AG20443 (cell line): ENCODE measurements at places on chromosomes 2 and 18.

- DNase-seq: peak; percentile 47
Observed at GRCh38 chr2:53672881-53673522, 94.6 kb upstream of the CHAC2 start.

DNA sequence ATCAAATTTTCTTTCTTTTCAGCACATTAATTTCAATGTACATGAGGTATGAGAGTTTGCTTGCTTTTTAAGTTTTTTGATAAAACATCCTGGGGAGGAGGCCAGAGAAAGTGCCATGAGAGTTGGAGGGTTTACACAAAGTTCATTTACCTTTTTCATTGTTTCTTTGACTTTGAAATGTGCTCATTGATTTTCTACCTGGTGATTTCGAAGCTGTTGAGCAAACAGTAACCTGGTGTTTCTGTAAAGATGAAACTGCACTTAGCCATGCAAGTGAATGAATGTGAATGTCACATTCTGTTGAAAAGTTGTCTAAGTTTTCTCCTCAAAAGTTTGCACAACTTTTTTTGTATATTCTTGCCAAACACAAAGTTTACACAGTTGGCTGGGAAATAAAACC lies 797.0 kb downstream of the METTL4 start:
- DNase-seq: no peak

- DNase-seq: no peak
Observed at GRCh38 chr2:226794751-226795171, 4.9 kb downstream of the IRS1 start.

GRCh38 chr18:8946066-8946838 lies 156.2 kb upstream of the NDUFV2 start:
- peak; percentile 65 for DNase-seq

GRCh38 chr2:229971298-229971790 lies 49.0 kb downstream of the FBXO36 start:
- no peak for DNase-seq

GRCh38 chr2:159084384-159085370 lies 116.2 kb downstream of the TANC1 start:
- DNase-seq: no peak

- no peak for DNase-seq
Observed at GRCh38 chr18:12862467-12862866, 21.6 kb downstream of the PTPN2 start.

GRCh38 chr2:75494137-75494769 lies 66.5 kb downstream of the EVA1A start:
- DNase-seq: peak; percentile 25

GRCh38 chr2:102046135-102046986 lies 54.6 kb downstream of the IL1R2 start:
- DNase-seq: no peak

DNA sequence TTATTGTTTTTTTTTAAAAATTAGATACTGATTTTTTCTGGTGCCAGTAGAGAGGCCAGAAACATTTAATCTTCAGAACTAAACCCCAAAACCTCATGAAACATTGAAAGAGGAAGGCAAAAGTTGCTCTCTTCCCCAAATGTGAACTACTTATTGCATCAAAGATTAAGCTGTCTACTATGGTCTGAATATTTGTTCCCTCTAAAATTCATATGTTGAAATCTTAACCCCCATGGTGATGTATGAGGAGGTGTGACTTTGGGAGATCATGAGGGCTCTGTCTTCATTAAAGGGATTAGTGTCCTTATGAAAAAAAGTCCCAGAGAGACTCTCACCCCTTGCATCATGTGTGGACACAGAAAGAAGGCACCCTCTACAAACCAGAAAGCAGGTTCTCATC lies 28.2 kb upstream of the SLC8A1 start:
- no peak for DNase-seq

DNA sequence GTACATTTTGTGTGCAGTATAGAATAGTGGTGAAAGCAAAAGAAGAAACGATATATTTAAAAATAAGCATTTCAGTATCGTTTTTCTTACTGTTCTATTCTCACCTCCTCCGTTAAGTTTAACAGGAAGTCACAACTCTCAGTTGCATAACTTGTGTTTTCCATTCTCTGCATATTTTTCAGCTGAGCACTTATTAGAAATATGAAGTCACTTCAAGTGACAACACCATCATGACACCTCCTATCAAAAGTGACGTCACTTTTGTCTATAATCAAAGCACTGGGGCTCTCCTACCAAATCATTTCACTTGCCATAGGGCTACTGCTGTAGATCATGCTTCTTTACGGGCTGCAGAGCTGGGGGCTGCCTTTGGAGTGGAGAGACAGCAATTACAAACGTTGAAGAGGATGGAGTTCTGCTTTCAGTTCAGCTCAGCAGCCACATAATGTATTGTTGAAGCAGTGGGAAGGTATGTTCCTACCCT lies 36.3 kb downstream of the STAT4 start:
- DNase-seq: peak; percentile 37

GRCh38 chr2:234690569-234691213 lies 193.8 kb upstream of the ARL4C start:
- DNase-seq: no peak

GRCh38 chr2:118803012-118803411 lies 44.4 kb downstream of the EN1 start:
- no peak for DNase-seq

DNA sequence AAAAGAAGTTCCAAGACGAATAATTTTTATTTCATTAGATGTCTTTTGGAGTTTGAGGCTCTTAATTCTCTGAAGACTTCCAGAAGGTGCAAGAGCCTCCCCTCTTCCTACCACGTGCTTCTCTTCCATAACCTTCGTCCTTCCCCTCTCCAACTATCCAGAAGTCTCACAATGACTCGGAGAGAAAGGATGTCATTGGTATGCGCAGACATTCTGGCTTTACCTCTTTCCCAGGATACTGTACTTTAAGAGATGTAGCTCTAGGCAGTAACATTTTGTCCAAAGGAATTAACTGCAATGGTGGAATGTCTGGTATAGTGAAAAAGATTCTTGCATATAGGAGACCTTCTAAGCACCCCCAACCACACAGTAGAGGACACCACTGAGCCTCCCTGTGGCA lies 249.0 kb upstream of the OSR1 start:
- no peak for DNase-seq

DNA sequence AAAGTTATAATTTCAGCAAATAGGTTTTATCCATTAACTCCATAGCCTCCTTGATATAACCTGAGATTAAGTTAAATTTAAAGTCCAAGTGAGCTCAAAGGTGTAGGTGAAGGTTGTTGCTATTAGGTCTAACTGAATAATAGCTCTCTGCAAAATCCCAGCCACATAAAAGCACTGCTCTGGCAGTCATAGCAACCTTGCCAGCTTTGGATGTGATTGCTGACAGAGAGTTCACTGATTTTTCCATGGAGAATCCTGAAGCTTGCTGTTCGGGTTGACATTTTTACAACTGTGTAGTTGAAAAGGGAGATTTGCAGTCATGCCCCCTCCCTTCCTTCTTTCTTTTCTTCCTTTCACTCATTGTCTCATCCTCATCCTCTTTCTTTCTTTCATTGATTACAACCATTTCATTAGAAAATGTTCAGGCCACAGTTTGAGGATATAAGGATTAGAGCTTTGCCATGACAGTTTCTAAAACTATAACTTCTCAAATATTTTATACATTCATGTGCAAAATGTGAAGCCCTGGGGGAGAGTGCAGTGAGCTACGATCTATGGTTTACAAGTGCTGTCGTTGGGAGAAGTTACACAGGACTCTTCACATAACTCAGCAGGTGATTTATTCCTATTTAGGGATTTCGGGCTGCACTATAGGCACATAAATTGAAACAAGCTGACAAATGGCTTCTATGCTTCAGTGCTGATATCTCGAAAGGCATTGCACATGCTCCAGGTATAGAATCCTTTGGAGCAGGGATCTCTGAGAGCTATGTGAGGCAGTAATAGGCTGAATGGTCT lies 193.8 kb downstream of the LRRTM4 start:
- DNase-seq: no peak

GRCh38 chr18:44700652-44701051 lies 20.0 kb downstream of the SETBP1 start:
- DNase-seq: no peak

GRCh38 chr2:169798397-169798717 lies 314 bp upstream of the SSB start:
- no peak for DNase-seq

DNA sequence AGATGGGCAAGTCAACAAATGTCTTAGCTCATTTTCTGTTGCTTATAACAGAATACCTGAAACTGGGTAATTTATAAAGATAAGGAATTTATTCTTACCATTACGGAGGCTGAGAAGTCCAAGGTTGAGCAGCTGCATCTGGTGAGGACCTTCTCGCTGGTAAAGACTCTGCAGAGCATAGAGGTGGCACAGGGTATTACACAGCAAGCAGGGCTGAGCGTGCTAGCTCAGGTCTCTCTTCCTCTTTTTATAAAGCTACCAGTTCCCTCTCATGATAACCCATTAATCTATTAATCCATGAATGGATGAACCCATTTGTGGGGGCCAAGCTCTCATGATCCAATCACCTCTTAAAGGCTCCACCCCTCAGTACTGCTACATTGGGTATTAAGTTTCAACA lies 109.1 kb downstream of the CDK15 start:
- DNase-seq: no peak

DNA sequence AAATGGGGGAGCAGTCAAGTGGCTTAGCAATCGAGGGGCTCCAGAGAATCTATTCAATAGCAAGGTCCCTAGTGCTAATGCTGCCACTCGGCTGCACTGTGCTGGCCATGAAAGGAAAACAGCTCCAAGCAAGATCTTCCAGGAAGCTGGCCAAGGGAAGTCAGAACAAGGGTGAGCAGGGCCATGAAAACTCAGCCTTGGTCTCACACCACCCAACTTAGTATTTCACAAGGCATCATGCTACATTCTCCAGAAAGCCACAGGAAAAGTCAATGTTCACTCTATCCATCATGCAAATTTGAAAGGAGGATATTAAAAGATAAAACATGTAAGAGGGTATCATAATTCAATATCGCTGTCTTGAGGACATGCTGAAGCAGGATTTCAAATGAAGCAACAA lies 35.7 kb downstream of the NRP2 start:
- no peak for DNase-seq

GRCh38 chr2:15968280-15969178 lies 28.2 kb downstream of the MYCN start:
- DNase-seq: no peak

- DNase-seq: no peak
Observed at GRCh38 chr18:69628774-69629359, 228.2 kb downstream of the DOK6 start.

- no peak for DNase-seq
Observed at GRCh38 chr18:55657572-55658331, 69.8 kb upstream of the TCF4 start.

GRCh38 chr2:177666408-177666807 lies 273.8 kb downstream of the AGPS start:
- no peak for DNase-seq

- no peak for DNase-seq
Observed at GRCh38 chr2:77487074-77487803, 34.9 kb downstream of the LRRTM4 start.

DNA sequence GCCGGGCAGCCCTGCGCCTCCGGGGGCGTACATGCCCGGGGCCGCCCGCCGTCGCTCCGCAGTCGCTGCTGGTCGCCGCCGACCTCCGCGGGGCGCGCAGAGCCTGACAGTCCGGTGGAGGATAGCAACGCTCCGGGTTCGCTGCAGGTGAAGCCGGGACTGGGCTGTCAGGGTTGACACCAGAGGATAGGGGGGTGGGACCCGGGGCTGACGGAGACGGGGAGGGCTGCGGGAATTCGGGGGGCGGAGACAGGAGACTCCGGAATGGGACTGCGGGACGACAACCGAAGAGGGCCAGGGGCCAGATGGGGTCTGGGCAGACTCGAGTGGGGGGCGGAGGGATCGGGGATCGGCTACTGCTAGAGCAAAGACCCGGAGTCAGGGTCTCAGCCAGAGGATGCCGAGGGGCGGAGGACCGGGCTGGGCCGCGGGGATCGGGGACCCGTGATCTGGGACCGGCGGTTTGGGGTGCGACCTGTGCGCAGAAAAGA lies 403 bp downstream of the TMEM127 start:
- DNase-seq: peak; percentile 64
